Body of pancreas (tissue), 4 donors: ENCODE measurements at places on chromosomes 11 and 22. TPM values are rescaled to one million over a fixed set of nuclear protein-coding genes. Genes with fewer than 3 reads are reported as not detected.

The FXYD6 gene
- 16.8 TPM for total RNA-seq

The MACROD1 gene
- 24.7 TPM for total RNA-seq

The GRM5 gene
- not detected for total RNA-seq

- no peak for DNase-seq
Measured at GRCh38 chr22:47659467-47660223, 897.2 kb downstream of the TBC1D22A start.

GRCh38 chr11:46987183-46987582 lies 50.6 kb downstream of the CSTPP1 start:
- no peak for DNase-seq
